ENCODE measurements at places on chromosomes 7 and 10.

- peak; percentile 38 for DNase-seq
Measured at GRCh38 chr10:7686351-7687171, 16.6 kb upstream of the ITIH2 start.

DNA sequence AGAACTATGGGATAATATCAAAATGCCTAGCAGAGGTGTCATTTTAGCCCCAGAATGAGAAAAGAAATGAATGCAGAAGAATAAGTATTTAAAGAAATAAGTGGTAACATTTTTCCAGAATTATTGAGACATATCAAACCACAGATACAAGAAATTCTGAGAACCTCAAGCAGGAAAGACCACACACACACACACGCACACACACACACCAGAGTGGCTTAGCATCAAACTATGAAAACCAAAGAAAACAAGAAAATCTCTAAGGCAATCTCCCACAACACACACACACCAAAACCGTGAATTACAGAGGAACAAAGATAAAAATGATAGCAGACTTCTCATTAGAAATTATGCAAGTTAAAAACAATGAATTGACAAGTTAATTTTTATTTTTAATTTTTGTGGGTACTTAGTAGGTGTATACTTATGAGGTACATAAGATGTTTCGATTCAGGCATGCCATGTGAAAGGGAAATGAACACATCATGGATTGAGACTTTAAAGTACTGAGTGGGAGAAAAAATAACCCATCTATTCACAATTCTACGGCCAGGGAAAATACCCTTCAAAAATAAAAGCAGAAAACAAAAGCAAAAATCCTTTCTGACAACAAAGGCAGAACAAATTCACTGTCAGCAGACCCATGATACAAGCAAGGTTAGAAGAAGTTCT is 14.6 kb downstream of the PPIF start:
- no peak for DNase-seq

- DNase-seq: no peak
Measured at GRCh38 chr7:114354306-114354705, 60.3 kb upstream of the FOXP2 start.

- no peak for DNase-seq
Measured at GRCh38 chr7:38686888-38687287, 55.7 kb upstream of the AMPH start.

DNA sequence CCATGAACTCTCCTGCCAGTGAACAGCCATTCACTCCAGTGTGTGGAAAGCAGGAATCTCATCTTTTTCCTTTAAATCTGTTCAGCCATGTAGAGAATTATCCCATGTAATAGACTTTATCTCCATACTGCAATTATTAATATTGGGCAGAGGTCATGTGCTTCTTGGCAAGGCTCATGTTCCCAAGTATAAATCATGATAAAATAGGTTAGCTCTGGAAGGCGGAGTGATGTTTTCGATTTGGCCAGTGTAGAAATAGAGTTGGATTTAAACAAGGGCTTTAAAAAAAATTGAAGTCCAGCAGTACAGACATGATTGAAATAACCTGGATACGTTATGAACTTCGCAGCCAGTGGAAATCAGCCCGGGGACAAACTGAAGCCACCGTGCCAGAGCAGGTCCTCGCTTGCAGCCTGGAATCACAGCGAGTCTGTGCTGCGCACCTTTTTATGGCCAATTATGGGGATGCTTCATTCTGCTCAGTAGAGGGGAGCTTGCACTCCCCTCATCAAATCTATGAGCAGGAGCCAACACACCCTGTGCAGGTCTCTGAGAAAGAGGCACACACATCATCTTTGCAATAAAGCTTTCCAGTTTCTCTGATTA is 654.0 kb upstream of the MKI67 start:
- no peak for DNase-seq

DNA sequence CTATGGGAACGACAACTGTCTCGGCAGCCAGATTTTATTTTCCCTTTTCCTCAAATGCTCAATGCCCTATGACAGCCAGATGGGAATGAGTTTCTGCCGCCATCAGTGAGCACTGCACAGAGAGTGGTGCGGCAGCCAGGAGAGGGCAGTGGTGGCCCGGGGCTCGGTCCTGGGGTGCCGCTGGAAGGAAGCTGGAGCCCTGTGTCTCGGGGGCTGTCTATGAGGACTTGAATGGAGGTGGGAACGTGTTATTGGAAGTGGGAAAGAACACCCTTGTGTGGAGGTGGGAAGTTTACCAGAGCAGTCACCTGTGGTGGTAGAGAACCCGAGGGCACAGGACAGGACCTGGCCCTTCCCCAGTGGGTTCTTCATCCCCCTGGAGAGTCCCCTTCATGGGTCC is 35.8 kb downstream of the JAKMIP3 start:
- no peak for DNase-seq

- no peak for DNase-seq
Measured at GRCh38 chr7:45922810-45923209, 1.7 kb upstream of the IGFBP3 start.

GRCh38 chr10:131898061-131898460 is 2.7 kb upstream of the PPP2R2D start:
- no peak for DNase-seq
